ENCODE measurements at places on chromosomes 1 and 21. TPM values are rescaled to one million over a fixed set of nuclear protein-coding genes. Genes with fewer than 3 reads are reported as not detected.

Gene LCK
- 0.88 TPM for total RNA-seq

Gene PRKCZ
- total RNA-seq, result 27.4 TPM

DNA sequence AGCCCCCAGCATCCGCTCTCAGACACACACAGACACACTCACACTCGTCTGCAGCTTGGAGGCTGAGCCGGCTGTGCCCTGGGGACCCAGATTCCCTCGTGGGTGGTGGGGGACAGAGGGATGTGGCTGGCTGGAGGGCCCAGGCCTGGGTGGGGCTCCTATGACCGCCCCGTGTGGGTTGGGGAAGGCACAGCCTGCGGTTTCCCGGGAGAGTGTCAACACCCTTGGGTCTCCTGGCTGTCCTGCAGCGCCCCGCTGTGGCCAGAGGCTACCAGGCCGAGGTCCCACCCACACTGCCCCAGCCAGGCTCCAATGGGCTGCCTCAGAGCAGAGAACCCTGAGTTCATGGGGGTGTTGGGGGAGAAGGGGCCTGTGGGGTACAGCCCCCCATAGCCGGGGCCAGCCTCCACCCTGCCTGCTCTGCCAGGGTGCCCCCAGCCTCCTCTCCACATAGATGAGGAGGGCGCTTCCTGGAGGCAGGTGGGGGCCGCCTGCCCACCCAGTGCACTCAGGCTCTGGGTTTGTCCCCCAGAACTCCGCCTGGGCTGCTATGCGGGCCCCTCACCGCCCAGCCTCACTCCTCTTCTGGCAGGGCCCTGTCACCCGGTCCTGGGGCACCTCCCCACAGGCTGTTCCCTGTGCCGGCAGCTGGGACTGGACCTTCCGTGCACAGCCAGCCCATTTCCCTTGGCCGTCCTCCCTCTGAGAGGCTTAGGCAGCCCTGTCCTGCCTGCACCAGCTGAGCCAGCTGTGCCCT, at the start of gene TTC34:
TTC34 (minus strand) TSS at position 159 of the 757 bp plus-strand sequence. CDS start 866 bp downstream, outside the sequence.
- DNase-seq, result peak; percentile 59
- no peak within 1 kb of the TSS for H3K27ac ChIP-seq
- no peaks in the 10 kb centered on the region for H3K36me3 ChIP-seq

GRCh38 chr1:169676001-169676400, 35.4 kb downstream of the SELL start:
- peaks cover 16% of the 10 kb centered on the region for H3K36me3 ChIP-seq
- DNase-seq, result peak; percentile 61
- H3K27ac ChIP-seq, result peak overlapping the region; percentile 84

DNA sequence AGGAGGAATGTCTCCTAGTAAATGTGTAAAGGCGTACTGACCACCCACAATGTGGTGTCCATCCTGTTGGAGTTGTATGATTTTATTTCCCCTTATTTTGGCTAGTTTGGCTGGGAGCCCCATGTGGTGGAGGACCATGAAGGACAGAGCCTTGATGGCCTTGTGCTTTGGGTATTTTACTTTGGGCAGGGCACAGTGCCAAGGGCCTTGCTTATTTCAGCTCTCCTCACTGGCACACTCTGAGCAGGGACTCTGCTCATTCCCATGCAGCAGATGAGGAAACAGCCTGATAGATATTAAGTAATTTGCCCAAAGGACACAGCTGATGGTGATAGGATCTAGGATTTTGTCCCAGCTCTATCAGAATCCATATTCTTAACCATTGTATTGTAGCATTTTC, 50.2 kb downstream of the SMYD2 start:
- no peaks in the 10 kb centered on the region for H3K4me1 ChIP-seq
- no peaks in the 10 kb centered on the region for H3K27me3 ChIP-seq
- H3K27ac ChIP-seq, result no peak overlapping the region
- DNase-seq, result no peak
- H3K36me3 ChIP-seq, result peaks cover 12% of the 10 kb centered on the region

All from Calu3 (cell line).